ENCODE measurements at places on chromosomes 7 and 10. TPM values are rescaled to one million over a fixed set of nuclear protein-coding genes. Genes with fewer than 3 reads are reported as not detected.

GRCh38 chr10:116831086-116831485 is 18.2 kb upstream of the ENO4 start:
- no peak for DNase-seq

ASAH2B gene
- 9.1 TPM for polyA plus RNA-seq

DNA sequence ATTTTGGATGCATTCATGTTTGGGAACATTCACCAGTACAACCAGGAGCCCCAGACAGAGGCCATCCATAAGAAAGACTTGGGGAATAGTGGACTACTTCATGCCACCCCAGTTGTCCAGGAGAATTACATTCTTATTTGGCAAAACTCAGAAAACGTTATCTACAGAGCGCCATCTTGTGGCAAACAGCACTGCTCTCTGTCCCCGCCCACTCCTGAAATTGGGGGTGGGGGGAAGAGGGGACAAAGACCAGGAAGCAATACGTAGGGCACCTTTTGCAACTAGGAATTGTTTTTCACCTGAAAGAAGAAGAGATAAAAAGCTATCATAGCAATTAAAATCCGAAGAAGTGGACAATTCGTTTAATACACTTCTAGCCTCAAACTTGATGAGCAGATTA is 134.6 kb upstream of the MGMT start:
- no peak for DNase-seq

GRCh38 chr10:61627266-61627665 is 35.5 kb upstream of the CABCOCO1 start:
- DNase-seq, result no peak

- DNase-seq, result no peak
Observed at GRCh38 chr7:7563269-7563668, 3.4 kb upstream of the MIOS start.

DNA sequence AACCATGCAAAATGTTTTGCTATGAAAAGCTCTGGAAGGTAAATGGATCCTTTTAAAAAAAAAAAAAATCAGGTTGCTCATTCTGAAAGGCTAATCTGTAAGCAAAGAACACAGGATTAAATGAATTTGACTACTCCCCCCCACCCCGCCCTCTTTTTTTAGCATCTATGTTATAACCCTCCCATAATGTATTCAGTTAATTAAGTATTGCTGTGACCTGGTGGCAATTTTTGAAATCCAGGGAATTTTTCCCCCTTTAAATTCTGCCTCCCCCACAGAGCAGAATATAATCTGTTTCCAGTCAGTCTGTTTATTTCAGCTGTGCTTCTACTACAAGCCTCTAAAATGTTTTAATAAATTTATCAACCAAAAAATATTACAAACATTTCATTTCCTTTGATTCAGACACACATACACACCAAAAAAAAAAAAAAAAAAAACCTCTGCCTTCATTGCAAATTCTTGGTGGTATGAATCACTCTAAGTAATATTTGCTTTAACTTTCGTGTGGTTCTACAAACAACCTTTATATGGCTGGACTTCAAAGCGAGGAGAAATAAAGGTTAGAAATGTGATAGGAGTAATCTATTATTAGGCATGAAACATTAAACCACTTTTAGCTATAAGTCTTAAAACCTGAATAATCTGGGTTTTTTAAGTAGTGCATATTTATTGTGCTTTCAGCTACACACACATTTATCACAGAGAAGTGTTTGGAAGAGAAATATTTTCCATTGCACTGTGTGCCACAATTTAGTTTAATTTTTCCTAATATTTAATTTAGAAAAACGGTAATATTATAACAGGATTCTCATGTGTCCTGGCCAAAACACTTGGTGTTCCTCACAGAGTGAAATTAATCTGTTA is 64.4 kb upstream of the ARID5B start:
- DNase-seq, result no peak

DNA sequence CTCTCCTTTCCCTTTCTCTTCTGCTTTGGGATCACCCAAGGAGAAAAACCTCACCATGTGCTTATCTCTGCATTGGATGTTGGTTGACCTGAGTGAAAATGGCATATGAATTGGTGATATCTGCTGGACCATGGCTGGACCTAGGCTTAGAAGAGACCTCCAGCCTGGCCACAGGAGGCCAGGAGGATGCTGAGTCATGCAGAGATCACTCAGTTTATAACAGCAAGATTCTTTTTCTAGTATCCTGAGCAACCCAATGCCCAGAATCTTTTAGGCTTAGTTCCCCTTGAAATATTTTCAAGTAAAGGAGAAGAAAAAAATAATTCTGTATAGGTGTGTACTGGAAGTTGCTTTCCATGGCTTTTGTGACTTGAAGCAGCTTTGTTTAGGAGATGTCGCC is 236.3 kb downstream of the KLF6 start:
- no peak for DNase-seq

GRCh38 chr7:93172683-93173082 is 24.5 kb upstream of the SAMD9L start:
- no peak for DNase-seq

DNA sequence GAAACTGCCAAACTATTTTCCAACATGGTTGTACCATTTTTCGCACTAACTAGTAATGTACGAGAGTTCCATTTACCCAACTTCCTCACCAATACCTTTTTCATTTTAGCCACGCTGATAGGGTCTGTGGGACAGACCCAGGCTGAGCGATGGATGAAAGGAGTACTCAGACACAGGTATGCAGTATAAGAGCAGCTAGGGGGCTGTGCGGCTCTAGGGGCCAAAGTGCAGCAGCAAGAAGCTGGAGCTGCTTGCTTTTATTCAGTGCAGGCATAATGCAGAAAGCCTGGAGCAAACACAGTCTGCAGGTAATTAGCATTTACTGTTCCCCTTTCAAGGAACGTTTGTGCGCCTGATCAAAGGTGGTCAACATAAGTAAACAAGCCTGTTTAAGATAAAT is 21.0 kb downstream of the UCMA start:
- no peak for DNase-seq

DNA sequence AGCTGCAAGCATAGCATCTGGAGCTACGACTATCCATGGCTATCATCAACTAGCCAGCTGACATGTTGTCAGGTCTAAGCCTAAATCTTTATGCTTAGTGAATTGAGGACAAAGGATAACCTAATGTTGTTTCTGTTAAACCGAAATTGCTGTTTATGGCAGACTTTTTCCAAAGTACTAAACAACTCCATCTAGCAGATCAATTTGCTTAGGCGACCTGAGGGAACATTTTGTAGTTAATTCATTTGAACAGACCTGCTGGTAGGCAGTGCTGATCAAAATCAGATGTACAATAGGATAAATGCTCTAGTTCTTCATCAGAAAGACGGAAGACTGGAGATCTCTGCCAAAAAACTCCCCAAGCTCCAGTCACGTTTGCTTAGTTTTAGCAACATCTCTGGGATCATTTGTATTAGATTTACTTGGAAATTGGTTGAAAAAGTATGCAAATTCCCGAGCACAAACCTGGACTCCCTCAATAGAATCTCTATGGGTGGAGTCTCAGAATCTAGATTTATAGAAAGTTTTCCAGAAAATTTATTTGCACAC is 301.6 kb upstream of the NRP1 start:
- no peak for DNase-seq

DNA sequence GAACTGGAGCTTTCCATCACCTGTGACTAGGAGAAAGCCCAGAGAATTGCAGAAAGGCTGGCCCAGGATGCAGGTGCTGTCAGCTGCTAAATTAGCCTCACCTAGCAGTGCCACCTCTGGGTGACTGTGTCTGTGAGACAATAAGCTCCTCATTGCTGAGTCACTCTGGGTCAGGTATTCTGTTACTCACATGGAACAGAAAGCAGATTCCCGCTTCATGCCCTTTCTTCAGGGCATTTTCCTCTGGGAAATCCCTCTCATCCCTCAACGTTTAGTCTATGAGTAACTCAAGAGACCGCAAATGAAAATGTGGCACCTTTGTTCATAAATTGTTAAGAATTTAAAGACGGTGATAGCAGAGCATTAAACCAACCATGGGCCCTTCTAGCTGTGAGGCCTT is 184.0 kb downstream of the ADAM12 start:
- DNase-seq, result peak; percentile 61

- no peak for DNase-seq
Observed at GRCh38 chr10:131676800-131677421, 223.9 kb upstream of the PPP2R2D start.

KNDC1 gene
- 0.32 TPM for polyA plus RNA-seq

DNA sequence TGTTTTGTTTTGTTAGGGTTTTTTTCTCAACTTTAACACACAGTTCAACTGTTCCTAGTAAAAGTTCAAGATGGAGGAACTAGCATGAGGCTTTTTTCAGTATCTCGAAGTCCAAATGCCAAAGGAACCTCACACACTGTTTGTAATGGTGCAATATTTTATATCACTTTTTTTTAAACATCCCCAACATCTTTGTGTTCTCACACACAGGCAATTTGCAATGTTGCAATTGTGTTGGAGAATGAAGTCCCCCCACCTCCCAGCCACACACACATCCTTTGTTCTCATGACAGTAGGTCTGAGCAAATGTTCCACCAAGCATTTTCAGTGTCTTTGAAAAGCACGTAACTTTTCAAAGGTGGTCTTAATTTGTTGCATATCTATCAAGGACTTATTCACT is 120.9 kb downstream of the TWIST1 start:
- no peak for DNase-seq

GRCh38 chr10:97498841-97499560 is at the start of gene UBTD1:
UBTD1 (plus strand) TSS chr10:97498924; CDS start chr10:97499204, 280 bp downstream.
- no peak for DNase-seq

- DNase-seq, result no peak
Observed at GRCh38 chr10:11149807-11150141, 132.1 kb downstream of the CELF2 start.

GRCh38 chr10:93150289-93150688 is 76.6 kb downstream of the CYP26A1 start:
- no peak for DNase-seq

DNA sequence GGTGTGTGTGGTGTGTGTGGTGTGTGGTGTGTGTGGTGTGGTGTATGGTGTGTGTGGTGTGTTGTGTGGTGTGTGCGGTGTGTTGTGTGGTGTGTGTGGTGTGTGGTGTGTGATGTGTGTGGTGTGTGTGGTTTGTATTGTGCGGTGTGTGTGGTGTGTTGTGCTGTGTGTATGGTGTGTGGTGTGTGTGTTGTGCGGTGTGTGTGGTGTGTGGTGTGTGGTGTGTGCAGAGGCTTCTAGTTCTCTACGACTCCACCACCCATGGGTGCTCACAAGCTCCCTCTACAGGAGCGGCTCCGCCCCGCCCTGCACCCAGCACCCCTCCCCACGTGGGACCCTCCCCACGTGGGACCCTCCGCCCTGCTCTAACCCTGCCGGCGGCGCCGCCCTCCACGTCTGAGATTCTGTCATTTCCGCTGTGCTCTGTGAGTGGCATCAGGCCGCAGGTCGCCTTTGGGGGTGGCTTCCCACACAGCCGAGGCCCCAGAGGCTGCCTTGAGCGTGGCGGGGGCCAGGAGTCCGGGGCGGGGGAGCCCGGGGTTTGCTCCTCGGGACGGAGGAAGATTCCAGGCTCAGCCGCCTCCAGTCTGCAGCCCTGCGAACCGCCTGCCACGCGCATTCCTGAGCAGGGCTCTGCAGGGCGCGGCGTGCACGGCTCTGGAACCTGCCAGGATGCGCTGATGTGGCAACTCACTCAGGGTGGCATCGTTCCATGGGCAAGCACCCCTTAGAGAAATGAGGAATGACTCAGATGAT is 37.0 kb upstream of the DNAJB6 start:
- DNase-seq, result peak; percentile 69

ANLN gene
- polyA plus RNA-seq, result 55.6 TPM

DNA sequence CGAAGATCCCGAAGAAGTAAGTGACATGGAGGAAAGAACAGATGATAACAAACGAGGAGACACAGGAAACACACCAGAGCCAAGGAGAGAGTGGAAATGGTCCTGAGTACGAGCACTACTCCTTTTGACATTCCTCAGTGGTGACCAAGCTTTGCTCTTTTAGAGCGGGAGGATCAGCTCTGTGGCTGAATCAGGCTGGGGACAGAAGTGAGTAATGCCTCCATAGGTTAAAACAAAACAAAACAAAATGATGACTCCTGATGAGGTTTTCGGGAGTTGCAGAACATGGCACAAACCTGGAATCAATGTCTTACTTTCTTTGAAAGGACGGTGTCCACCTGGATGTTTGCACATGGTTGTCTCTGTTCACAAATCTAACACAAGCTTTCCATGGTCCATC is 30.3 kb upstream of the TCF7L2 start:
- peak; percentile 36 for DNase-seq

CYP2E1 gene
- 0.77 TPM for polyA plus RNA-seq

DNA sequence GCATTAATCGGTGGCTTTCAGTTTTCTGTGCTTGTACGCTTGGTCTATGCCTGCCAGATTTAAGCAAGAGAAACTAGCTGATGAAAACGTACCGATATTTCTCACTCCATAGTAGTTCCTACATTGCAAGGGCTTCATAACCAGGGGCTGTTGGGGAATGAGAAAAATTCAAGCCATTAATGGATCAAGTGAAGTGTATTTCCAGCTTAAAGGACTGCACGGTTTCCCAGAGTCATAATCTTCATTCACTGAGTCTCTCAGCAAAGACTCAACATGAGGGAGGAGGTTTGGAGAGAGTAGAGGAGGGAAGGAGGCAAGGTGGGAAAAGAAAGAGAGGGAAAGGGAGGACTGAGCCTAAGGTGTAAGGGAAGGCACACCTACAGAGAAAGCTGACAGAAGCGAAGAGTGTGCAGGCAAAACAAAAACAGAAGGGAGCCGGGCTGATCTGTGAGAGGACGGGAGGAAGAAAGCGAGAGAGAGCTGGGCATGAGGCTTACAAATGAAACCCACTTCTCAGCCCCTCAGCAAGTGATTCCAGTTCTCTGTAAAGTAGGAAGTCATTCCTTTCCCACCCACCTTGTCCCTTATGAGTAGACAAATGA is 625 bp downstream of the GIMAP2 start:
- DNase-seq, result no peak

MNX1 gene
- polyA plus RNA-seq, result not detected

GRCh38 chr10:27838361-27838760 is 92.7 kb upstream of the MKX start:
- no peak for DNase-seq

DNA sequence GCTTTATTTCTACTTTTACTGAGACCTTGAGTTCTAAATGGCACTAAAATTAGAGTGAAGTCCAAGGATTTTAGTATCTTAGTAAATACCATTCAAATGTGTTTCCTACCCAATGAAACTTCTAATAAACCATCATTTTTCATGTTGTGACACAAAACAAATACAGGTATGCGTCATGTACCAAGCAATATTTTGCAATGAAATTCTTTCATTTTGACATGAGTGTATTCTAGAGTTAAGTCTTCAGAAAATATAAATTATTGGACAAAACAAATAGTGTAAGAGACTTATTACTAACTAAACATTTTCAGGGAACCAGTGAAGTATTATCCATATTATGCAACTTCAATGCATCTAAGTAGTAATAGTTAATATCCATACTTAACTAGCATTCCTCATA is 16.5 kb downstream of the HGF start:
- no peak for DNase-seq

C7orf57 gene
- polyA plus RNA-seq, result 0.22 TPM

DNA sequence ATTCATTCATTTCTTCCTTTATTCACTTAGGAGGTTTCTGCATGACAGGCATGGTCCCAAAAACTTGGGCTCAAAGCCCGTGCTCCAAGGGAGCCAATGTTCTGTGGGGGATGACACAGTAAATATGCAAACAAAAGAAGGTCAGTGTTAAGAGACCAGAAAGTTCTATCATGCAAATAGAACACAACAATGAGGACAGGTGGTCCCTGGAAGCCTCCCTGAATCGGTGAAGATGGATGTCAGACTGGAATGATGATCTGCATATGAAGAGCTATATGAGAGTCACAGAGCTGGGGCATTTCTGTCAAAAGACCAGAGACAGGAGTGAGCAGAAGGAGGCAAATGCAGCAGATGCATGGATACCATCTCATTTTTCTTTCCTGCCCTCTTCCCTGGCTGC is 129.0 kb downstream of the ABCA13 start:
- DNase-seq, result no peak
